ENCODE measurements at places on chromosomes 1 and 21.

- no peak for DNase-seq
These were observed 6.3 kb downstream of the NME7 start for GRCh38 chr1:169361281-169361680.

DNA sequence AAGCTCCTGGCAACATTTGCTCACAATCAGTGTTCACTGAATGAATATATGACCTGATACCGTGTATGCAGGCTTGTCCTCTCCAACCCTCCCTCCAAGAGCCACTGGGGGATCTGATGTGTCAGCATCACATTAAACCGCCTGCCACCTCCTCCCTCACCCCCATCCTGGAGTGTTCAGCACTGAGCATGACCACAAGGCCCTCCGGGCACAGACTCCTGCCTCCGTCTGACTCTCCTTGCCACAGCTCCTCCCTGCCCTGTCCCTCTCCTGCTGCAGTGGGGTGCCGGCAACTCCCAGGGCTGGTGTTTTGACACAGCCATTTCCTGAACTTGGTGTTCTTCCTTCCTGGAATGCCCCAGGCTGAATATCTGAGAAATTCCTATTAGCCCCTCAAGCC lies 136.7 kb downstream of the FCRL5 start:
- no peak for DNase-seq

DNA sequence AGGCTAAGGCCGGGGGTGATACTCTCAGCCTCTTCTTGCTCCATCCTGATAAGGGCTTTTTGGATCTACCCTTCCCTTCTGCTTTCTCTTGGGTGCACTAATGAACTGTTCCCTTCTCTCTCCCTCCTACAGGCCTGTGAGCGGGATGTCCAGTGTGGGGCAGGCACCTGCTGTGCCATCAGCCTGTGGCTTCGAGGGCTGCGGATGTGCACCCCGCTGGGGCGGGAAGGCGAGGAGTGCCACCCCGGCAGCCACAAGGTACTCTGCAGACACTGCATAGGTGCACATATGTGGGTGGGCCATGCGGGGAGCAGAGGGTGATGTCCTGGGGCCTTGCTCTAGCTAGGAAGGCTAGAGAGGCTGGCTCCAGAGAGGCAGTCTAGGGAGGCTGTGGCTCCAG lies 2.9 kb downstream of the PROK1 start:
- DNase-seq = no peak

GRCh38 chr1:245334827-245335490 lies 180.2 kb downstream of the KIF26B start:
- DNase-seq = no peak

GRCh38 chr1:47906009-47906432 lies 91.2 kb downstream of the TRABD2B start:
- DNase-seq = peak; percentile 68

GRCh38 chr1:232966663-232967062 lies 16.3 kb downstream of the NTPCR start:
- no peak for DNase-seq

DNA sequence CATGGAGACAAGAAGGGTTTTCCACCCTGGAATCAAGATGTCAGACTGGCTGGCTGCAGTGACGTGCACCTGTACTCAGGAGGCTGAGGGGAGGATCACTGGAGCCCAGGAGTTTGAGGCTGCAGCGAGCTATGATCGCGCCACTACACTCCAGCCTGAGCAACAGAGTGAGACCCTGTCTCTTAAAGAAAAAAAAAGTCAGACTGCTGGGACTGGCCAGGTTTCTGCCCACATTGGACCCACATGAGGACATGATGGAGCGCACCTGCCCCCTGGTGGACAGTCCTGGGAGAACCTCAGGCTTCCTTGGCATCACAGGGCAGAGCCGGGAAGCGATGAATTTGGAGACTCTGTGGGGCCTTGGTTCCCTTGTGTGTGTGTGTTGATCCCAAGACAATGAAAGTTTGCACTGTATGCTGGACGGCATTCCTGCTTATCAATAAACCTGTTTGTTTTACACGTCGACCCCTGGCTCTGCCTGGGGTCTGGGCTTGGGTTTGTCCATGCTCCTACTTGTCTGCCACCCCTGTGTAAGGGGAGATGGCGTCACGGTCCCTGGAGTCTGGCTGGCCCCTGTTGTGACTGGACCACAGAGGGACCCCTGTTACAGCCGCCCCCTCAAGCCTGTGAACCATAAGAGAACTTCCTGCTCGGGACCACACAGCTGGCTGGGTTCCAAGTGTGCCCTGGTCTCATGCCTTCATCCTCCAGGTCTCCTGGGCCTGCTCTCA lies 20.9 kb upstream of the VPS13D start:
- peak; percentile 90 for DNase-seq

DNA sequence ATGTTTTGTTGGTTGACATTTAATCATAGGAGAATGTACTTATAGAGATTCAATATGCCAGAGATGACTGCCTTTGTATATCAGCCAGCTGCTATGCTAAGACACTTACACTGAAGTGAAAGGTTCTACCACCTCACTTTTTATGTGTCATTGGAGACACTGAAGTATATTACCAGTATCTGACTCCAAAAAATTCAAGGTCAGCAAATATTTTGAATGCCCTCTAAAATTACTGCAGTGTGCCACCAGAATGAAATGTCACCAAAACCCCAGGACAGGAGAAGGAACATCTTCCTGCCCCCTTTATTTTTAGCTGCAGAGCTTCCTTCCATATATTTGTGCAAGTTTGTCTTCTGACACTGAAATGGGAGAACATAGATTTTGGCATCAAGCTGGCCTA lies 141.5 kb downstream of the LRRC40 start:
- no peak for DNase-seq

DNA sequence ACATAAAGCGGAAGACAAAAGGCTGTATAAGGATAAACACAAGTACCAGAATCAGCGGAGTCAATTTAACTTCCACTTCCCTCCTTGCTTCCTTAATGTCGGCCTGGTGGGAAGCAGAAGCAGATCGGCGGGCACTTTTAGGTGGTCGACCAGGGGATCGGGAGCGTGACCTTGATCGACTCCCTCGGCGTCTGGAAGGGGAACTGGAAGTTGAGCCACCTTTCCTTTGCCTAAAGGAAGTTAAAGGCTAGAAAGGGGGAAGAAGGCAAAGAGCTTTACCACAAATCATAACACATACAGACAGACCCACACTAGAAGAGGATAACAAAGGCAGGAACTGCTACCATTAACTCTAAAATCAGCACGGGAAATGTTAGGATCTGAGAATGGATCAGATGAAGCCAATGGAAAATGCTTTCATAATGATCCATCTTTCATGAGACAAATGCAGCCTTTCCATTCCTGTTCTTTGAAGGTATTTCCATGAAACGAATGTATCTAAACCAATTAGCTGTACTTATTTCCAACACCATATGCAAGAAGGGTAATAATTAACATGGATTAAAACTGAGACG lies 5.7 kb downstream of the LBR start:
- DNase-seq = no peak

DNA sequence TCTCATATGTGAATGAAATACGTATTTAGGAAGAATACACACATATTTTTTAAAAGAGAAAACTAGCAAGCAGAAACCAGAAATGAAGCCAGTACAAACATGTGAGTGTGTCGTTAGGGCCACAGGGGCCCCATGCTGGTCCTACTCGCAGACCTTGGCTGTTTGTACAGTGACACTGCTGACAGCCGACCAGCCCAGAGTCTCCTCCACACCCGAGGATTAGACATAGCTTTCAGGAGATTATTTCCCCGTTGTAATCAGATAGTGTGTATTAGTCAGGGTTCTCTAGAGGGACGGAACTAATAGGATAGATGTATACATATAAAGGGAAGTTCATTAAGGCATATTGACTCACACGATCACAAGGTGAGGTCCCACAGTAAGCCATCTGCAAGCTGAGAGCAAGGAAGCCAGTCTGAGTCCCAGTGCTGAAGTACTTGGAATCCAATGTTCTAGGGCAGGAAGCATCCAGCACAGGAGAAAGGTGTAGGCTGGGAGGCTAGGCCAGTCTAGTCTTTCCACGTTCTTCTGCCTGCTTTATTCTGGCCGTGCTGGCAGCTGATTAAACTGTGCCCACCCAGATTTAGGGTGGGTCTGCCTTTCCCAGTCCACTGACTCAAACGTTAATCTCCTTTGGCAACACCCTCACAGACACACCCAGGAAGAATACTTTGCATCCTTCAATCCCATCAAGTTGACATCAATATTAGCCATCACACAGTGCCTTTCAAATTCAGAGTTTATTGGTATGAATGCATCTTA lies 51.2 kb downstream of the DIP2A start:
- DNase-seq = no peak

DNA sequence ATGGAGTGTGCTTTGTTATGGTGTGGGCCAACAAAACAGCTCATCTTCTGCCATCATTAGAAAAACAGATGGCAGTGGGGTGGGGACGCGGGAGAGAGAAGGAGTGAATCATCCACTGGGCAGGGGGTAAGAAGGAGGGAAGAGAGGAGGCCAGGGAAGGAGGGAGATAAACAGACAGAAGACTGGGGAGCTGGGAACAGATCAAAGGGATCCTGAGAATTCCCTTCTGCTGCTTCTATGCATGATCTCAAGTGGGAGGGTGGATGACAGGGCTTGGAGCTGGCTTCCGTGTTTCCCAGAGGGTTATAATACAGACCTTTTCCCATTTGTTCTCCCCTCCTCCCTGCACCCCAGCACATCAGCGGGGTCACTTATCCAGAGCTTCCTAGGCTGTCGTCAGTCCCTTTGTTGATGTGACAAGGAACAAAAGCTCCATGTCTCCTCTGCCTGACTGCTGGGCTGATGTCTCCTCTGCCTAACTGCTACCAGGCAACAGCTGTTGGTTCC lies 338.6 kb downstream of the PAPPA2 start:
- no peak for DNase-seq

DNA sequence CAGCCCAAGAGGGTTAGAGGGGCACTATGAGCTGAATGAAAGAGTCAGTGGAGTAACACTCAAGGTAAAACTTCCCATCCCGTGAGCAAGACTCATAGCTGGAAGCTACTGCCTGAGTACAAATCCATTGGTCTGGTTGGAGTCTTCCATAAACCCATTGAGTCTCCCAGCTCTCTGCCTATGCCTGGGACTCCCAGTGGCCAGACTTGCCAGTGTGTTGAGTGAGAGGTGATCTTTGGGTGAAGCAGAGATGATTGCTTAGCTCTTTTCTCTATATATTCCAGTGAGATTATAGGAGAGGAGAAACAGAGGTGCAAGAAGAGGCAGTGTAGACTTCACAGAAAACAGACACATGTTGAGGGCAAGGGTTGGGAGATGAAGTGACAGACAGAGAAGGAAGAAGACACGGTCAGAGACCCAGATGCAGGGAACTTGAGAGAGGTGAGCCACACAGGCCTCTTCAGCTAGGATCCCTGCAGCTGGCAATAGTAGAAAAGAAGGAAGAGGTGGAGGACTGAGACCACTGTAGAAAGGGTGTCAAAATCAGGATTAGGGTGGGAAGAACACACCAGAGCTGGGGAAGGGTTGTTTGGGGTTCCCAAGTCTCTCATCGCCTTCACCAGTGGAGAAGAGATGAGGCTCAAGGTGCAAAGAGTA lies 3.7 kb downstream of the FOXD2 start:
- DNase-seq = no peak

DNA sequence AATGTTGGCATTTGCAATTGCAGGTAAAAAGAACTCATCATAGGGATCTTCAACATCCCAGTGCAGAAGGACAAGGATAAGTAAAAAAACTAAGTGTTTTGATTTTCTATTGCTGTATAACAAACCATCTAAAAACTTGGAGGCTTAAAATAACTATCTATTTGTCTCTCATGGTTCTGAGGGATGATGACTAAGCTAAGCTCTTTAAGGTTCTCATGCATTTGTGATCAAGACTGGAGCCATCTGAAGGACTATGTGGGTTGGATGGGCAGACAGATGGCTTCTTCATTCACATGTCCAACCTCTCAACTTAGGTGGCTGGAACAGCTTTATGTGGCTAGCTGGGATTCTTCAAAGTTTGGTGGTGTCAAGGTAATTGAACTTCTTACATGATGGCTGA lies 51.5 kb downstream of the RPL5 start:
- no peak for DNase-seq

- no peak for DNase-seq
These were observed 3.1 kb downstream of the BCAR3 start for GRCh38 chr1:93678491-93678890.

DNA sequence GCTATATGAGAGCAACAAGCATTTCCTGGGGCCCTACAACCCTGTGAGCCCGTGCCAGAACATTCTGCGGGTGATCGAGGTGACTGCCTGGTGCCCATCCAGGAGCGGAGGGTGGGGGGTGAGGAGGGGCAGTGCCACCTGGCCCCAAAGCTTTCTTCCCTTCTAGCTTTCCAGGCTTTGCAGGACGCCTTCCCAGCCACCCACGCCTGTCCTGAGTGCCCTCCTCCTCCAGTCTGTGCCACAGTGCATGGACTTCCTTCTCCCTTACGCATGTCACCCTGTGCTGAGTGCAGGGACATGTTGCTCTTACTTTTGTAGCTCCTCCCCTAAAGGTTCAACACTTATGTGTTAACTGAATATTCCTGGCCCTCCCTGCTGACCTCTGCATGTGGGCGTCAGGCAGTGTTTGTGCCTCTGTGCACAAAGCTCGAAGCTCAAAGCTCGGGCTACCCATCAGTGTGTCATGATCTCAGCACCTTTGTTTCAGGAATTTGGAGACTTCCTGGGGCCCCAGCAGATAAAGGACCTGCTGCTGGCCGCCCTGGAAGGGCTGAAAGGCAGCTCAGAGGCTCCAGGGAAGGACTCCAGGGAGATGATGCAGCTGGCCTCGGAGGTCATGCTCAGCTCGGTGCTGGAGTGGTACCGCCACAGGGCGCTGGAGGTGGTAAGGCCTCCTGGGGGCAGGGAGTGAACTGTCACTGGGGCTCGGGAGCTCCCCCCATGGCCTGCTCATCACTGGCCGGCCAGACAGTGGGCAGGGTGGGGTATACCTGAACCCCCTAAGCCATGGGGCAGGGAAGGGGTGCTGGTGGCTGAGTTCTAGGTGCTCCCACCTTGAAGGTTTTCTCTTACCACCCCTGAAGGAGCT lies 36.7 kb upstream of the TTC4 start:
- no peak for DNase-seq

- no peak for DNase-seq
These were observed 6.7 kb upstream of the CAMK2N1 start for GRCh38 chr1:20492751-20493150.

GRCh38 chr1:2441746-2442145 lies 29.4 kb upstream of the PEX10 start:
- no peak for DNase-seq
